Left lung (tissue), 14 donors: ENCODE measurements at places on chromosomes 12 and 14. TPM values are rescaled to one million over a fixed set of nuclear protein-coding genes. Genes with fewer than 3 reads are reported as not detected.
A peak's percentile ranks its signal among the peaks of the same experiment; 100 is the strongest.

The WDR20 gene
- 22.4 TPM for total RNA-seq

The CPM gene
- 708 TPM for total RNA-seq

The GPR162 gene
- 13.7 TPM for total RNA-seq

DNA sequence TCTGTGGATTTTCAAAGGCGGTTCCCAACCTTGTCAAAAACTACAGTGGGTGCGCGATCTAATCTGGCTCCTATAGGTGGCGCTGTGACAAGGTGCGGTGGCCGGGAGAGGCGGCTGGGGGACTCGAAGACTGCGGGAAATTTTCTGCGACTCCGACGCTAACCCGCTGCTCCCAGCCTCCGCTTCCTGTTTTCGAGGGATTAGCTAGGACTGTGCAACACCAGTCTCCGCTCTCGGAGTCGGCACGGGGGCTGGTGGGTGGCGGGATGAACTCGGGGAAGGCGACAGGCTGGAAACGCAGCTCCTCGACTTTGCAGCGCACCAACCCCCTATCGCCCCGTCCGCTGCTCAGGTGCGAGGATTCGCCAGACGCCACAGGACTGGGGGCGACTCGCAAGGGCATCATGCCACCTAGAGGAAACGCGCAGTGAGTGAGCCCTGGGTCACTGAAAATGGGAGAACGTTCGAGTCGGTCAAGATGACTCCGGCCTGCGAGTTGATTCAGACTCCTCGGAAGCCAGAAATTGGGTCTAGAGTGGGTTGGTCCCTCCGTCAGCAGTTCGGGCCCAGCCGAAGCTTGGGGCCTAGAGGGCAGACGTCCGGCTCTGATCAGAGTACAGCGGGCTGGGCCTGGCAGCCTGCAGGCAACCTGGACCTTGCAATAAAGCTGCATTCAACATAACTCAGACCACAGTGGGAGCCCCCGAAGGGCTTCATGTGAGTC is 5.5 kb upstream of the PAX9 start:
- no peak for DNase-seq

DNA sequence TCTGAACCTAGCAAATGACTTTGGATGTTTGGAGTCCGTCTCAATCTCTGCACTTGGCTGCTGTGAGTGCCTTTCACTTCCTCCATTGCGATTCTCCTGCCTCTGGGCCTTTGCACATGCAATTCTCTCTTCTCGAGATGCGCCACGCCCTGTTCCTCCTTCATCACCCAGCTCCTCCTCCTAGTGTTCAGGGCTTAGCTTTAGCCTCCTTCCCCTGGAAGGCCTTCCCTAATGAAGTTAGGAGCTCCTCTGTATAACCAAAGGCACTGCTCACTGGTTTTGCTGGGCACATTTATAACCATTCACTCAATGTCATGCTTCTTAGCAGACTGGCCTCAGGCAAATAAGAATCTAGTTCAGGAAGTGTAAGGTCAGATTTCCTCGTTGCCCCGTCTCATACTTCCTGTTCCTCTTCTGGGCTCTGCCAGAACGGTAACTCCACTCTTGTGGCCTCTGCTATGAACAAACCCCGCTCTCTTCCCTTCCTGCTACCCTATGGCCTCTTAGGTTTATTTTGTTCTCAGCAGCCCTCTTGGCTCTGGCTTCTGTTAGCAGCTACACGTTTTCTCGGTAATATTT is 171.4 kb downstream of the CRADD start:
- DNase-seq: peak; percentile 66

DNA sequence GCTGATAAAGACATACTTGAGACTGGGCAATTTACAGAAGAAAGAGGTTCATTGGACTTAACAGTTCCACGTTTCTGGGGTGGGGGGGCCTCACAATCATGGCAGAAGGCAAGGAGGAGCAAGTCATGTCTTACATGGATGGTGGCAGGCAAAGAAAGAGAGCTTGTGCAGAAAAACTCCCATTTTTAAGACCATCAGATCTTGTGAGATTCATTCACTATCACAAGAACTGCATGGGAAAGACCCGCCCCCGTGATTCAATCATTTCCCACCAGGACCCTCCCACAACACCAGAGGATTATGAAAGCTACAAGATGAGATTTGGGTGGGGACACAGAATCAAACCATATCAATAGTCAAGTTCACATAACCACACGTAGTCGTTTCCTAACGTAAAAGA is 85.5 kb downstream of the USP15 start:
- DNase-seq: no peak

The PIWIL1 gene
- not detected for total RNA-seq

- no peak for DNase-seq
Observed at GRCh38 chr12:118781692-118782091, 199.6 kb upstream of the SRRM4 start.
